ENCODE measurements at places on chromosomes 6 and 20.
A peak's percentile ranks its signal among the peaks of the same experiment; 100 is the strongest.

GRCh38 chr20:54476169-54477009 lies 996 bp downstream of the DOK5 start:
- DNase-seq = peak; percentile 32

- DNase-seq = no peak
Measured at GRCh38 chr6:26027491-26028211, 59.6 kb upstream of the HFE start.

DNA sequence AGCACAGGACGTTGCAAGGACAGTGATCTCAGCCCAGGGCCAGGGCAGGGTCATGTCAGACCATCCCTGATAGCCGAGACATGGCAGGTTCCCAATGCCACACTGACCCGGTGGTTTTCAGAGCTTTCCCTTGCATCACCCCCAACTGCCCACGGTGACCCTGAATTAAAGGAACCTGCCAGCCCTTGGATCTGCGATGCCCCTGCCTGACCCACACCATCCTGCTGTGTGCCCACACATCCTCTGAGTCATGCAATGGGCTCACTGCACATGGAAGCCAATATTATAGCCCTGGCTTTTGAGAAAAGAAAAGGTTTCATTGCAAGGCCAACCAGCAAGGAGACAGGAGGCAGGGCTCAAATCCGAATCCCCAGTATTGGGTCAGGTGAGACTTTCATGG lies 132.6 kb upstream of the CST7 start:
- no peak for DNase-seq

GRCh38 chr6:13453771-13454251 lies 33.6 kb downstream of the GFOD1 start:
- DNase-seq = no peak

GRCh38 chr20:50980071-50980681 lies 21.6 kb downstream of the MOCS3 start:
- DNase-seq = no peak

DNA sequence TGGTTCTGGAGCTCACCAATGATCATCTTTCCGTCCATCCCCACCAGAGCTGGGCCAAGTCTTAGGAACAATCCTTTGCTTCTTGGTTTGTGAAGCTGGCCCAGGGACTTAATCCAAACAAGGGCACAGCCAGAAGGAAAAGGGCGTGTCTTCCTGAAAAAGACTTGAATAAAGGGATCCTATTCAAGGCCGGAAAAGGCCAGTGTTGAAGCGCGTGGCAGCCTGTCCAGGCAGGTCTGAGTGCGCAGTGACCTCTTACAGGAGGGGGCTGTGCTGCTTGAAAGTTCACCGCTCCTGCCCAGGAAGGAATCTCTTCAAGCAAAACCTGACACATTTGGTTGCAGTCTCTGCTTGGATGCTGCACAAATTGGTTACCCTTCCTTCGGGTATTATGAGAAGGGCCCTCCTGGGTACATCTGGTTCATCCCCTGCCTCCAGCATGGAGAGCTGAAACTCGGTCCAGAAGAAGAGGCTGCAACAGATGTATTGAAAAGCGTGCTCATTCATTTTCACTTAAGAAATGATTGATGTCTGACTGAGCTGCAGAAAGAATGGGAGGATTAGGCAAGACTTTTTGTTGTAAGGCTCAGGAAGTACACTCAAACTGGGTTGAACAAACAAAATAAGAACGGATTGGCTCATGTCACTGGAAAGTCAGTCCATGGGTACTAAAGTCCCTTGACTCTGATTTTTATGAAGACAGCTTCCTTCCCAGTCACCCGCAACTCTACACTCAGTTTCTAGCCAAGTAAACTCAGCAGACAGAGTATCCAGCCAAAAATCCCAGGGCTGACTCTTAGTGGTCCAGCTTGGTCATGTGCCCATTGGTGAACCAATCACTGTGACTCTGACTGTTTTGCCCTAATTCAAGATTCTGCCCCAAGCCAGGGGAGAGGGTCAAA lies 136.3 kb downstream of the TFAP2C start:
- DNase-seq = no peak

- DNase-seq = no peak
Measured at GRCh38 chr20:15056246-15056645, 718.8 kb upstream of the FLRT3 start.

- no peak for DNase-seq
Measured at GRCh38 chr6:157089258-157089657, 234.1 kb downstream of the TMEM242 start.

- DNase-seq = no peak
Measured at GRCh38 chr6:90645634-90646033, 58.8 kb upstream of the MAP3K7 start.

DNA sequence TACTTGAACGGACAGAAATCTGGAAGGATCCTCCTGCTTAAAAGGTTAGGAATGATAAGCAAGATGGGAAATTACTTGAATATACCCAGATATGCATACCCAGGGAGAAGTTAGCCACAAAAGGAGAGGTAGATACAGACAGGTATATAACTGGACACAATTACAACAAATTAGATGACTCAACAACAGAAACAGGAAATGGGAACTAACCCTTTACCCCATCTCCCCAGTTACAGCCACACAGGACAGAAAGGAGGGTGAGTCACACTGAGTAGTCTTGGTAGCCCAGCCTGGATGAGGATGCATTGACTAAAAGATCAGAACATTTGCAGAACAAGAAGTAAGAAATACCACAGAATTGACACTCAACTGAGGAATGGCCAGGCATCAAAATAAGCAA lies 61.2 kb downstream of the C6orf52 start:
- DNase-seq = no peak

- no peak for DNase-seq
Measured at GRCh38 chr6:139533573-139534471, 159.4 kb upstream of the CITED2 start.

GRCh38 chr20:61845233-61845671 lies 220.4 kb downstream of the TAF4 start:
- DNase-seq = no peak
